GM23338 (cell line): ENCODE measurements at places on chromosomes 4 and X. TPM values are rescaled to one million over a fixed set of nuclear protein-coding genes. Genes with fewer than 3 reads are reported as not detected.

The CCKAR gene
- not detected in 2 replicates for total RNA-seq

GRCh38 chrX:118570209-118570608, 74.6 kb downstream of the DOCK11 start:
- no peaks in the 10 kb centered on the region for H3K27me3 ChIP-seq
- no peaks in the 10 kb centered on the region for H3K36me3 ChIP-seq
- no peaks in the 10 kb centered on the region for H3K4me1 ChIP-seq
- no peak overlapping the region for H3K4me3 ChIP-seq
- no peak for DNase-seq

The GLRA2 gene
- not detected in 2 replicates for total RNA-seq

DNA sequence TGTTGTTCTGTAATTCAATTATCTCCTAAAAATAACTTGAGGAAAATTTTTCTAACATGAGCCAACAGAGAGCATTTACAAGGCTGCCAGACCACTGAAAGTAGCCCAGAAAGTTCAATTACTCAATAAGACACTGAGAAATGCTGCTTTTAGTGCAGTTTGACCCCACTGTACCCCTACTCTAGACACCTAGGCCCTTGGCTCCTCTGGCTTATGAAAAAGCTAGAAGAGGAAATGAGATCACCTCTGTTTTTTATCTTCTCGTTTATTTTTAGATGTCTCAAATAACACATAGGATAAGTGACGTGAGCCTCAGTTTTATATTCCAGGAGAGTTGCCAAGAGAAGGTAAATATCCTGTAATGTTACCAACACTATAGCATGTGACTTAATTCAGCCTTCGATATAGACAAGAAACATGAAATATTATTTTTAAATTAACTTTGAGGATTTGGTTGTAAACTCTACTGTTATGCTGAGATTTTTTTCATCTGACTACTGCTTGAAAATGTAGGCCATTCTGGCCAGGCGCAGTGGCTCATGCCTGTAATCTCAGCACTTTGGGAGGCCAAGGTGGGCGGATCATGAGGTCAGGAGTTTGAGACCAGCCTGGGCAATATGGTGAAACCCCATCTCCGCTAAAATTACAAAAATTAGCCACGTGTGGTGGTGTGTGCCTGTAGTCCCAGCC, 24.4 kb downstream of the TNIP3 start:
- H3K27ac ChIP-seq = no peak overlapping the region
- H3K4me1 ChIP-seq = no peaks in the 10 kb centered on the region
- H3K36me3 ChIP-seq = no peaks in the 10 kb centered on the region
- no peaks in the 10 kb centered on the region for H3K27me3 ChIP-seq
- H3K4me3 ChIP-seq = no peak overlapping the region
- no peak for DNase-seq

GRCh38 chr4:2388429-2389182, 29.8 kb downstream of the ZFYVE28 start:
- no peak overlapping the region for H3K4me3 ChIP-seq
- H3K27ac ChIP-seq = no peak overlapping the region
- no peaks in the 10 kb centered on the region for H3K27me3 ChIP-seq
- no peak for DNase-seq
- peaks cover 28% of the 10 kb centered on the region for H3K4me1 ChIP-seq

The ATP8A1 gene
- total RNA-seq = 28.7 and 66.3 TPM in 2 replicates

GRCh38 chr4:169604903-169605331, 7.5 kb downstream of the NEK1 start:
- no peak overlapping the region for H3K27ac ChIP-seq
- no peaks in the 10 kb centered on the region; the same call in 1 of the 2 replicates for H3K36me3 ChIP-seq
- H3K27me3 ChIP-seq = no peaks in the 10 kb centered on the region
- no peaks in the 10 kb centered on the region for H3K4me1 ChIP-seq
- no peak for DNase-seq

GRCh38 chrX:11558972-11559371, 106.7 kb downstream of the ARHGAP6 start:
- no peaks in the 10 kb centered on the region for H3K4me1 ChIP-seq
- H3K27ac ChIP-seq = no peak overlapping the region
- no peaks in the 10 kb centered on the region for H3K36me3 ChIP-seq
- no peak overlapping the region for H3K4me3 ChIP-seq
- peak; percentile 48 for DNase-seq
- peaks cover 47% of the 10 kb centered on the region for H3K27me3 ChIP-seq

DNA sequence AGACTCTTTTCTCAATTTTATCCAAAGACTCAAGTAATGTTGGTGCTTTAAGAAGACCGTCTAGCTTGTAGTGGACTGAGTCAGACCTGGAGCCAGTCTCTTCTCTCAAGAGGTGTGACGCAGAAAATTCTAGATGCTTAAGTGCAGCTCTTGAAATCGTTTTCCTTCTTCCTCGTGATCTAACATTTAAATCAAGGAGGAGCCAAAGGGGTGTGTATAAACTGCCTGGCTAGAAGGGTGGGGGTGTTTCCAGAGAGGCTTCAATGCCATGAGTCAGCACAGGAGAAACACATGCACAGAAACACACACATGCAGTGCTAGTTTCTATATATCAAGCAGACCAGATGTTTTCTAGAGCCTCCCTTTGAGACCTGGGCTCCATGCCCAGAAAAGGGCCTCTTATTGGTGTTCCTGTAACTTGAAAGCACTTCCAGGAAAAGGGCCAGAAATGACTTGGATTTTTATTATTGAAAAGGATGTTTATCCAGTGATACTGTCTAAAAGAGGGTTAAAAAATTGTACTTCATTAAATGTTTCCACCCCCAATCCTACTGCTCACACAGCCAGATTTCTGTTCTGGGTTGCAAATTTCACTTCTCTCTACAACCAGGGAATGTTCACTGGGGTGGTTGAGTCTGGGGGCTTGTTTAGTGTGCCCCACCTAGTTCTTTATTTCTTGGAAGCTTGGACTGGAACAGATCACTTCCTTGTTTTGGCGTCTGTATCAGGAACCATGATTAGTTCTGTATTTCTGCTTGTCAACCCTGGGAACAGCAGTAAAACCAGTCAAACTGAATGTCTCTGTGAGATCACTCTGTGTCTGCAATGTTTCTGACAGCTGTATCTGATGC, at the start of gene CLIC2:
CLIC2 (minus strand) TSS at position 129 of the 851 bp plus-strand sequence. CDS start 187 bp downstream, outside the sequence.
- no peaks in the 10 kb centered on the region for H3K4me1 ChIP-seq
- no peak for DNase-seq
- H3K27me3 ChIP-seq = no peaks in the 10 kb centered on the region
- no peak within 1 kb of the TSS for H3K4me3 ChIP-seq

The PRDM8 gene
- total RNA-seq = not detected in 2 replicates

DNA sequence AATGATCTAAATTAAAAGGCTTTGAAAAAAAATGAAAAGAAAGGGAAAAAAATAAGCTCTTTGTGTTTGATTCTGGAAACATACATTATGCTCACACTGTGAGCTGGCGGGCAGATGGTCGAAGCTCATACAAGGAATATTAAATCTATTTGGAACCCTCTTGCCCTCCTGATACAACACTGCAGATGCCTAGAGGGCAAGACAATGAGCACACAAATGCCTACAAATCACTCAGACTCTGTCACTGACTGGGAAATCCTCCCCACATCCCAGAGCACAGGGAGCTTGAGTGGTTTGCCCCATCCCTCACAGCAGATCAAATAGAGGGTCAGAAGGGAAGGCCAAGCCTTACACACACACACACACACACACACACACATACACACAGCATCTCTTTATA, 320.4 kb downstream of the HNRNPD start:
- no peaks in the 10 kb centered on the region for H3K36me3 ChIP-seq
- H3K4me3 ChIP-seq = no peak overlapping the region
- no peaks in the 10 kb centered on the region for H3K27me3 ChIP-seq
- no peaks in the 10 kb centered on the region for H3K4me1 ChIP-seq
- H3K27ac ChIP-seq = no peak overlapping the region

GRCh38 chr4:16715482-16715881, 183.0 kb downstream of the LDB2 start:
- no peak overlapping the region for H3K4me3 ChIP-seq
- H3K27me3 ChIP-seq = no peaks in the 10 kb centered on the region
- no peaks in the 10 kb centered on the region for H3K36me3 ChIP-seq
- no peak overlapping the region for H3K27ac ChIP-seq

- no peaks in the 10 kb centered on the region for H3K27me3 ChIP-seq
- DNase-seq = no peak
Observed at GRCh38 chr4:78627966-78628678, 76.6 kb downstream of the ANXA3 start.

DNA sequence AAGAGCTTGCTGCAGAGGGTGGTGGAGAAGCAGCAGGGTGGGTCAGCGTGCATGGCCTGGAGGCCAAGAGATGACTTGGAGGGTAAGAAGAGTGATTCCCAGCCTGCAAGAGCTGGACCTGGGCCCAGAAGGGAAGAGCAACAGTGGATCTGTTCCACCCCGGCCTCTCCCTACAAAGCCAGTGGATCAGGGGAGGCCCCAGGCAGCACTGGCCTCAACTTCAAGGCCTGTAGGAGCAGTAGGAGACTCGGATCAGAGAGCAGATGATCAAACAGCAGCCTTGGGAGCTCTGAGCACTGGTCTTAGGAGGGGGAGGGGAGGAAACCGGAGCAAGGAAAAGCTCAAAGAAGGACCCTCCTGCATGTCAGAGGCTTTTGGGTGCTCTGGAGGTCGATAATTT, 7.6 kb downstream of the L1CAM start:
- no peaks in the 10 kb centered on the region for H3K36me3 ChIP-seq
- DNase-seq = no peak
- H3K27ac ChIP-seq = no peak overlapping the region
- no peaks in the 10 kb centered on the region for H3K27me3 ChIP-seq
- peak overlapping the region; percentile 54 for H3K4me3 ChIP-seq

- H3K36me3 ChIP-seq = no peaks in the 10 kb centered on the region
- no peak for DNase-seq
- H3K27ac ChIP-seq = no peak overlapping the region
- H3K4me3 ChIP-seq = no peak overlapping the region
- H3K27me3 ChIP-seq = no peaks in the 10 kb centered on the region
- H3K4me1 ChIP-seq = no peaks in the 10 kb centered on the region
Observed at GRCh38 chrX:138057883-138058282, 492.0 kb downstream of the ZIC3 start.

- DNase-seq = no peak
- H3K4me3 ChIP-seq = no peak overlapping the region
Observed at GRCh38 chr4:40211224-40212185, 14.7 kb downstream of the RHOH start.

GRCh38 chrX:13167481-13168231, 123.2 kb upstream of the FAM9C start:
- no peak for DNase-seq
- no peak overlapping the region for H3K27ac ChIP-seq
- H3K36me3 ChIP-seq = no peaks in the 10 kb centered on the region
- no peak overlapping the region for H3K4me3 ChIP-seq
- peaks cover 16% of the 10 kb centered on the region for H3K4me1 ChIP-seq

DNA sequence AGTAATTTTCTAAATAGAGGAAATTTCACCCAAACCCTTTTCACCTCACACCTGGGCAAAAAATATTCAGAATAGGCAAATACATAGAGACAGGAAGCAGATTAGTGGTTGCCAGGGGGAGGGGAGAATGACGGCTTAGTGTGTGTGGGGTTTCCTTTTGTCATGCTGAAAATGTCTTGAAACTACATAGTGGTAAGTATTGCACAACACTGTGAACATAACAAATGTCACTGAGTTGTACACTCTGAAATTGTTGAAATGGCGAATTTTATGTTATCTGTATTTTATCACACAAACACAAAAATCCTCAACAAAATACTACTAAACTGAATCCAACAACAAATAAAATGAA, 60.7 kb upstream of the PLAC1 start:
- no peak overlapping the region for H3K27ac ChIP-seq
- no peaks in the 10 kb centered on the region for H3K36me3 ChIP-seq
- H3K4me3 ChIP-seq = no peak overlapping the region
- peaks cover 7% of the 10 kb centered on the region for H3K4me1 ChIP-seq

The GAGE12F gene
- not detected in 2 replicates for total RNA-seq

The IL2 gene
- total RNA-seq = not detected in 2 replicates

DNA sequence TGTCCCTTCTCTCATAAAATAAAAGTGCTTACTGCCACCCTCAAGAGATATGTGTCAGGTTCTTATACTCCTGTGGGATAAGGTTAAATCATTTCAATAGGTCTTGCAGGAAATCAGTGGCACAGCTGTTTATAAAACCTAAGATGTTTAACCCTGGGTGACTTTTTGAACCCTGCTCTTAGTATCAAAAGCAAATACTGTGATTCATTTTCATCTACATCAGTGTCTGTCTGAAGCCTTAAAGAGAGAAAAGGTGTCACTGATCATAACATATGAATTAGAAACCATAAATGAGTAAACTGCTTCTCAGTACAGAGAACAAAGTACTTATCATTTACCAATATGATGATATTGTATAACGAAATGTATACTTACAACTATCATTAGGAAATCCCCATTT, 59.0 kb downstream of the CCSER1 start:
- H3K27ac ChIP-seq = no peak overlapping the region
- H3K4me3 ChIP-seq = no peak overlapping the region

- H3K4me1 ChIP-seq = no peaks in the 10 kb centered on the region
- no peaks in the 10 kb centered on the region for H3K36me3 ChIP-seq
- no peak overlapping the region for H3K4me3 ChIP-seq
- H3K27me3 ChIP-seq = no peaks in the 10 kb centered on the region
- no peak for DNase-seq
- no peak overlapping the region for H3K27ac ChIP-seq
Observed at GRCh38 chrX:24002792-24003191, 24.2 kb downstream of the KLHL15 start.
